A549 treated with AZD2906 at 1 μM for 4 hours (cell line): ENCODE measurements at places on chromosomes 2 and 18. TPM values are rescaled to one million over a fixed set of nuclear protein-coding genes. Genes with fewer than 3 reads are reported as not detected.

The TAF4B gene
- total RNA-seq: 3.7 to 5.1 TPM (median 3.9 TPM) in 5 replicates

The FOXI3 gene
- 0.05 to 0.06 TPM (median 0.05 TPM) in 4 of 5 replicates, not detected in the other for total RNA-seq

The ZNF385B gene
- 0.07 to 0.21 TPM (median 0.13 TPM) in 4 of 5 replicates, not detected in the other for total RNA-seq

The SPHKAP gene
- total RNA-seq: 0.01 TPM in 1 of 5 replicates, not detected in the others

The RAB6C gene
- not detected in 5 replicates for total RNA-seq

The MEIS1 gene
- 1.6 to 2.0 TPM (median 1.7 TPM) in 5 replicates for total RNA-seq

The MAP3K2 gene
- total RNA-seq: 13.0 to 20.7 TPM (median 19.5 TPM) in 5 replicates

The RTP5 gene
- total RNA-seq: not detected in 5 replicates

The UGT1A6 gene
- 0.72 to 1.1 TPM (median 0.89 TPM) in 5 replicates for total RNA-seq

The CDH19 gene
- total RNA-seq: 0.56 to 1.0 TPM (median 0.73 TPM) in 5 replicates

The SULT6B1 gene
- not detected in 5 replicates for total RNA-seq

The ASB3 gene
- total RNA-seq: 10.2 to 11.9 TPM (median 11.8 TPM) in 5 replicates

The SFXN5 gene
- 9.8 to 15.5 TPM (median 11.9 TPM) in 5 replicates for total RNA-seq

The ANTXR1 gene
- 94.7 to 152 TPM (median 122 TPM) in 5 replicates for total RNA-seq

The LAPTM4A gene
- total RNA-seq: 245 to 294 TPM (median 268 TPM) in 5 replicates

The TM4SF20 gene
- 5.6 to 8.1 TPM (median 7.3 TPM) in 5 replicates for total RNA-seq

The MC4R gene
- total RNA-seq: not detected in 5 replicates

The NT5DC4 gene
- total RNA-seq: 0.06 to 0.94 TPM in 2 of 5 replicates, not detected in the others

The TNFRSF11A gene
- total RNA-seq: 4.9 to 7.1 TPM (median 6.5 TPM) in 5 replicates

The NLRC4 gene
- 0.03 to 0.11 TPM (median 0.05 TPM) in 5 replicates for total RNA-seq
